ENCODE measurements at places on chromosomes 5 and 9.

- H3K36me3 ChIP-seq, result no peaks in the 10 kb centered on the region
- H3K4me1 ChIP-seq, result no peaks in the 10 kb centered on the region
- H3K27ac ChIP-seq, result no peak overlapping the region
- no peaks in the 10 kb centered on the region for H3K27me3 ChIP-seq
These were observed 119.9 kb upstream of the EFNA5 start for GRCh38 chr5:107790671-107791070.

- H3K4me1 ChIP-seq, result no peaks in the 10 kb centered on the region
- H3K36me3 ChIP-seq, result no peaks in the 10 kb centered on the region
- no peak overlapping the region for H3K27ac ChIP-seq
- DNase-seq, result no peak
These were observed 204.8 kb downstream of the SPATA31A6 start for GRCh38 chr9:42388146-42388690.

DNA sequence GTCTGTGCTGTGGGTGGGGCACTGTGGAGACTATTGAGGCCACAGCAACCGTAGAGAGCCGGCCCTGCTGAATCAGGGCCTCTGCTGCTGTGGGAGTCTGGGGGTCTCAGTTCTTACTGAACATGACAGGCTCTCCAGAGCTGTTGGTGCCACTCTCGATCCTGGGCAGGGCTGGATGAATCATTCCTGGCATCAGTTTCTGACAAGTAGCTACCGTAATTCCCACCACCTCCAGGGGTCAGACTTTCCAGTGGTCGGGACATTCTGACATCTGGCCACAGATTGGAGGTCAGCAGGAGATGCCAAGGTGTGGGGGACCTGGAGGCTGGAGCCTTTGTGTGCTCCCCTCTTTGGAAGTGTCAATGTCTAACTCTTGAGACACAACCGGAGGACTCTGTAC lies 188.4 kb downstream of the IRX2 start:
- H3K36me3 ChIP-seq, result no peaks in the 10 kb centered on the region
- no peak overlapping the region for H3K27ac ChIP-seq
- H3K4me3 ChIP-seq, result no peak overlapping the region
- H3K27me3 ChIP-seq, result no peaks in the 10 kb centered on the region

- DNase-seq, result no peak
- no peak overlapping the region for H3K27ac ChIP-seq
- no peaks in the 10 kb centered on the region for H3K4me1 ChIP-seq
- no peaks in the 10 kb centered on the region for H3K36me3 ChIP-seq
- H3K27me3 ChIP-seq, result peaks cover 8% of the 10 kb centered on the region
These were observed 255.7 kb upstream of the ACTBL2 start for GRCh38 chr5:57738301-57738700.

DNA sequence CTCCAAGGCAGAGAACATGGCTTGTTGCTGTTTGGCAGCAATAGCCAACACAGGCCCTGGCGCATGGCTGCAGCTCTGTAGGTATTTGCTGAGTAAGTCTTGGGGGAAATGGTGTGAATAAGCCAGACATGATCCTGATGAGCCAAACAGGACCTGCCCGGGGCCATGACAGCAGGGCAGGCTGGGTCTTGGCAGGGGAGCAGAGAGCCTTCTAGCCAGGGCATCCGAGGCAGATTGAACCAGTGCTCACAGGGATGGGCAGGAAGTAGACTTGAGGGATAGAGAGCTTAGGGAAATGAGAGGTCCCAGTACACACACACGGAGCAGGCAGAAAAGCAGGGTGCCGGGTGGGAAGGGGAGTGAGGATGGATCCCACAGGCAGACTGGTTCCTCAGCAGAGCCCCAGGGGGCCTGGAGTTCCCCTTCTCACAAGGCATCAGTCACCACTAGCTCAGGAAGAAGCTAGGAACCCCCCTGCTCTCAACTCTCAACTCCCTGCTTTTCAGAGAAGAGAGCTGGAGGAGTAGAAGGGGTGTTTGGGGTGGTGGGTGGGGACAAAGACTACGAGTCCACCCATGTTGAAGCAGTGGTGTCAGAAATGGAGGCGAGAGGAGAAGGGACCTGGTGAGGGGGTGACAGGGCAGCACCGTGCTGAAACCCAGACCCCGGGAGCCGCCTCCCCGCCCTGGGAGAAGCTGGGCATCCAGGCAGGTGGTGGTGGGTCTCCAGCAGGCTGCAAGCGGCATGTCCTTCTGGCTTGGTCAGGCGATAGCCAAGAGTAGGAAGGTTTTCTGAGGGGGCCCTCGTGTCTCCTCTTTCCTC lies 111.1 kb downstream of the RGS3 start:
- no peaks in the 10 kb centered on the region for H3K36me3 ChIP-seq
- no peak overlapping the region for H3K4me3 ChIP-seq
- peak; percentile 51 for DNase-seq
- H3K4me1 ChIP-seq, result peaks cover 73% of the 10 kb centered on the region
- H3K27me3 ChIP-seq, result no peaks in the 10 kb centered on the region

DNA sequence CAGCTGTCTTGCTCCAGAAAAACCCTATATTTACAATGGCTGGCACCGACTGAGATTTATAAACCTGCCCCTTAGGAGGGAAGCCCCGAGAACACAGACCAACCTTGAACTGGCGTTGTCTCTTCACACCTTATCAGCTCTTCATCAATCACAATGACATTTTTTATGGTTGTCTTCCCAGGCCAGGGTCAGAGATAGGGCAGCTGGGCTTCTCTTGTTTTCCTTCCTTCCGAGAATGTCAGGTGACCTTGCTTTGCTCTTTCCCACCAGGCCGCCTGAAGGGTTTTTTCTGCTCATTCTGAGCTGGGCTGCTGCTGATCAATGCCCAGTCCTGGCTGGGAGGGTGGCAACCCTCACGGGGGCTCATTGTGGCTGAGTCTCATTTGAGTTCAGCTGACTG lies 619.1 kb downstream of the CCDC171 start:
- H3K4me1 ChIP-seq, result no peaks in the 10 kb centered on the region
- no peaks in the 10 kb centered on the region for H3K27me3 ChIP-seq
- no peak for DNase-seq
- H3K27ac ChIP-seq, result no peak overlapping the region

Measured in naive thymus-derived CD8-positive, alpha-beta T cell (primary cell).